ENCODE measurements at places on chromosomes 2 and 18.
A peak's percentile ranks its signal among the peaks of the same experiment; 100 is the strongest.

- DNase-seq, result no peak
Measured at GRCh38 chr18:47510831-47511230, 259.4 kb upstream of the SKOR2 start.

DNA sequence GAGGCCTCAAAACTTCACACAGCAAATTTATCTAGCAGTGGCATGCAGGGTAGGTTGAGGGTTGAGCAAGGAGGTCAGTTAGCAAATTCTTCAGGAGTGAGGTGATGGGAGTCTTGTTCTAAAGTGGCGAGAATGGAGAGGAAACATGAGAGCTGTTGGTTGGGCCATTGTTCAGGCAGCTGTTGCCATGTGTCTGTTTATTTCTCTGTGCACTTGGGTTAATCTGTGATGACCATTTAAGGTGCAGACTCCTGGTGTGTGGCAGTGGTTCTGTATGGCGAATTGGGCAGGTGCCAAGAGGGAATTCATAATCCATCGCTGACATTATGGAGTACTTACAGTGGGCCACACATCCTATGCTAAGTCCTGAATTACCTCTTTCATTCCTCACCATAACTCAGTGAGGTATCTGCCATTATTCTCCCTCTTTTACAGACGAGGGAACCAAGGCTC is 30.4 kb downstream of the TMEM178A start:
- DNase-seq, result peak; percentile 41

DNA sequence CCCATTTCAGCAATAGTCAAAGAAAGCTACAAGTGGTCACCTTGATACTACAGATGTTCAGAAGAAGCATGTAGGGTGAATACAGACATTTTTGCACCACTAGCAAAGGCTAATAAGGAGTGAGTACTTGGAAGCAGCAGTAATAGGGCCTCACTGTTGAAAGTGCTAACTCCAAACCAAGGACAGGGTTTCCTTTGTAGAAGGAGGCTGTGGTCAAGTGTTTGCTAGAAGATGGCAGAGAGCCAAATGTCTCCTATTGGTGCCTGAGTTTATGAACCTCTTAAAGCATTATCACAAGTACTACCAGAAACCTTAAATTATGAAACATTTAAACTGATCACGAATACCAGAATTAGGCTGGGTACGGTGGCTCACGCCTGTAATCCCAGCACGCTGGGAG is 308.1 kb downstream of the ZEB2 start:
- DNase-seq, result no peak

DNA sequence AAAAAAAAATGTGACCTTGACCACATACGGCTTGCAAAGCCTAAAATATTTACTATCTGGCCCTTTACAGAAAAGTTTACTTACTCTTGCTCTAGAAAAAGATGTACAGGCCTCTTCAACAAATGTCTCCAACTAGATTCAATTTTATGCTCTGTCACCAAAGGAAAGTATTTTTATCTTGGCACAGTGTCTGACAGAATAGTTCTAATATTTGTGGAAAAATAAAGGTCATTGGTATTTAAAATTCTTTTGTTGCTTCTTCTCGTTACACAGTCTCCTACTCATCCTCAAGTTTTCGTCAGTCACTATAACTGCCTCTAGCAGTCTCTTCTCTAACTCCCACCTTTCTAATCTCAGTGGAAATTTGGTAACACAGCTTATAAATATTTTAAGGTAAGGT is 1.4 kb downstream of the RBKS start:
- DNase-seq, result no peak

DNA sequence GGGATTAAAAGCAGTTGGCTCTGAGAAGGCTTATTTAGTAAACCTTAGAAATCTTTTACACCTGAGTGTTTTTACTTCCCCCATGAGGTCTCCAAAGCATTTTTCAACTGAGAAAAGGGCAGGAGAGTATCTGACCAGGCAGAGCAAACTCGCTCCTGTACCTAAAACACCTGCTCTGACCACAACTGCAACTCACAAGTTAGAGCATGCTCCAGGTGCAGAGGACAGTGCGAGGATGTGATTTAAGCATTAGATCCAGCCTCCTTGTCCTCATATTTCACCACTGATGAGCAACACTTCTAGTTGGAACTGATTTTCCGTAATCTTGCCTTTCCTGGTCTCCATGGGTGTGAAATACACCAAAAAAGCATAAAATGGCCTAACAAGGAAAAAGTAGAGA is 34.5 kb upstream of the TBC1D8 start:
- DNase-seq, result no peak

DNA sequence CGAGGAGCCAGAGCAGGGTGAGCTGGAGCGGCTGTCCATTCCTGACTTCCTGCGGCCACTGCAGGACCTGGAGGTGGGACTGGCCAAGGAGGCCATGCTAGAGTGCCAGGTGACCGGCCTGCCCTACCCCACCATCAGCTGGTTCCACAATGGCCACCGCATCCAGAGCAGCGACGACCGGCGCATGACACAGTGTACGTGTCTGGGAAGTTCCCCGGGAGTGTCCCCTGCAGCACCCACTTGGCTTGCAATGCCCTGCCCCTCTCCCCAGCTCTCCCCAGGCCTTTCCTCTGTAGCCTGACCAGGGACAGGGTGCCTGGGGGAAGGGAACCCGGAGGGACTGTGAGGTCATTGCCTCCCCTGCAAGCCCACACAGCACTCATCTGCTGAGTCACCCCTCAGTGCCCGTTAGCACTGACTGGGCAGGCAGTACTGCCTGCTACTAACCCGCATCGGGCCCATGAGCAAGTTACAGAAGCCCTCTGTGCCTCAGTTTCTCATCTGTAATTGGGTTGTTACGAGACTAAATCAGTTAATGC is 29.4 kb upstream of the GMPPA start:
- DNase-seq, result no peak

DNA sequence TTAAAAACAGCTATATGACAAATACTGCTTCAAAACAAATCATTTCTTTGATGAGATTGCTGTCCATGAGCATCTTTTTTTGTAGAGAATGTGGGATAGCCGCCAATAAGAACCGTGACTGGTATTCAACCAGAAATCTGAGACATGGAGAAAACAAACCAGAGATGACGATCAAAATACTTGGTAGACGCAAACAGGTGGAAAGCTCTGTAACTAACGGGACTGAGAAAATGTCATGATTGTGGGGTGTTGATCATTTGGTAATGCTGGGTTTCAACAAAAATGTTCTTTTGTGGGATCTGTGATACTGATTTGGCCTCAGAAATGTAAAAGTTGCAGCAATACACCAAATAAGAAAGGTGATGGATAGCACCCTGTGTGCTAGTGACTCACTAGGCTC is 364.8 kb downstream of the NYAP2 start:
- DNase-seq, result no peak

DNA sequence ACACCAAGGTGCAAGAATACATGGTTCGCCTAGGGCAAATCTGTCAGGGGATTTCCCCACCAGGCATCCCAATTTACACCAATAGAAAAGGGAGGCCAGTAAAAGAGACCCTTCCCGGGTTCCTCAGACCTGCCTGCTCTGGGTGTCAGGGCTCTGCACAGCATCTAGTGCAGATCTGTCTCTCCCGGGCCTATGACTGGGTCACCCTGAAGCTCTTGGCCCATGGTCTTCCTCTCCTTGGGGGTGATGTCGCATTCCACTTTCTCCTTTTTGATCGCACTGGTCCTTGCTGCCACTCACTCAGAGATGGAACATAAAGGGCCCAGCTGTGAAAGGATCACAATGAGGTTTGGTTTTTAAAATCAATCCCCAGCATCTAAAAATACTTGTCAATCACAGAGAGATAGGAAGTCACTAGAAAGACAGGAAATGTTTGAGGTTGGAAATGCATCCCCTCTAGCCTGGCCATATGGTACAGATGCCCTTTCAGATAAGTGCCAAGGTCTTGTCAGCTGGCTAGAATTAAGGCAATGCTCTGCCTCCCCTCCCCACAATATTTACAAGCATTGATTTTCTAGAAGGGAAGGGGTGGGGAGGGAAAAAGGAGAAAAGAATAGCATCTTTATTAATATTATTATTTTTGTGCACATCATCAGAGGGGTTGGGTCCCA is 34.9 kb upstream of the AFTPH start:
- no peak for DNase-seq

DNA sequence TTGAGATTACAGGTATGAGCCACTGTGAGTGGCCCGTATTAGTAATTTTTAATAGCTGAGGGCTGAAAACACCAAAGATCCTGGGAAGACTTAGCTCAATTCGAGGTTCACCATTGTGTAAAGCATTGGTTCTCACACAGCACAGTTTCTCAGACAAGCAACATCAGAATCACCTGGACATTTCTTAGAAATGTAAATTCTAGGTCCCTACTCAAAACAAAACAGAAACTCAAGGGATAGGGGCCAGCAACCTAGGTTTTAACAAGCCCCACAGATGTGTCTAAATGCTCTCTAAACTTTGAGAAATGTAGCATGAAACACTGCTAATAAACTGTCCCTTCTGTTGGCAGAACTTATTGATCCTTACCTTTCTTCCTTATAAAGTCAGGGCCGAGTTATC is 681.2 kb downstream of the RNF144A start:
- no peak for DNase-seq

GRCh38 chr2:241047253-241048010 is 49.0 kb downstream of the SNED1 start:
- no peak for DNase-seq

DNA sequence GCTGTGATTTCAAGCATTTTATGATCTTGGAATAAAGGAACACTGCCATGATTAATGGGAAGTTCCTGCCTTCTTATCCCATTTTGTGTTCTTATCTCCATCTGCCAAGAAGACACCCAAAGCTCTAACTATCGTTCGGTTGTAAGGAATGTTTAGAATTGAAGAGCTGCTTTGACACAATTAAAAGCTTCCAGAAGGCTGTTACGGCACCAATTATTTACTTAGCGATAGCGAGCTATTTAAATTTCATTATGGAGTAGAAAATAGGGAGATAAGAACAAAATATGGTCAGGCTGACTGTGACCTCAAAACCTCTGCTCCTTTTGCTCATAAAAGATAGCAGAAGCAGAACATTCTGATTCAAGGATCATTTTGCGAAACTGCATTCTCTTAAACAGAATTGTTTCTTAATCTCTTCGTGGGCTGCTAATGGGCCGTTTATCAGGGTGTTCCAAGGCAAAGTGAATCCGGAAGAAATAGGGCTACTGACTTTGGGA is 101.6 kb downstream of the SLC4A3 start:
- DNase-seq, result no peak

DNA sequence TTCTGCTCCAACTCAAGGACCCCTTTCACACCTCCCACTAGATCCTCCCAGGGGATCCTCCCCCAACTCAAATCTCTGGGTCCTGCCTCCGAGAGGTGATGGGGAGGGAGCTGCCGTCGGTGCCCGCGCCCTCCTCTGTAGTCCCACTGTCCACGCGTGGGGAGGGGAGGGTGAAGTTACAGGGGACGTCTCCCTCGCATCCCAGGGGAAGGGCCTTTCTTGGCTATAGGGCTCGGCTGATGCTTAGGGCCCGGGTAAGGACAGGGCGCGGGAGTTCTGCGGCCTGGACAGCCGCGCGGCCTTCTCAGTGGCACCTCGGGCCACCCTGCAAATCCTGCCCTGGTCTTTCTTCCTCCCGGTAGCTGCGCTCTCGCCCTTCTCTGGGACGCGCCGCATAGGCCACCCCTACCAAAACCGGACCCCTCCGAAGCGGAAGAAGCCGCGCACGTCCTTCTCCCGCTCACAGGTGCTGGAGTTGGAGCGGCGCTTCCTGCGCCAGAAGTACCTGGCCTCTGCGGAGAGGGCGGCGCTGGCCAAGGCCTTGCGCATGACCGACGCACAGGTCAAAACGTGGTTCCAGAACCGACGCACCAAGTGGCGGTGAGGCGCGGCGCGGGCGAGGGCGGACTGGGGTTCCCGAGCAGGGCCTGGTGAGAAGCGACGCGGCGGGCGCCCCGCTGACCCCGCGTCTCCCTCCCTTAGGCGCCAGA is 1.2 kb downstream of the TLX2 start:
- no peak for DNase-seq

- DNase-seq, result no peak
Measured at GRCh38 chr2:181602017-181602416, 54.9 kb downstream of the CERKL start.

GRCh38 chr18:9876867-9877654 is 8.7 kb upstream of the TXNDC2 start:
- no peak for DNase-seq

- no peak for DNase-seq
Measured at GRCh38 chr2:200469708-200470211, 40.1 kb downstream of the KCTD18 start.

DNA sequence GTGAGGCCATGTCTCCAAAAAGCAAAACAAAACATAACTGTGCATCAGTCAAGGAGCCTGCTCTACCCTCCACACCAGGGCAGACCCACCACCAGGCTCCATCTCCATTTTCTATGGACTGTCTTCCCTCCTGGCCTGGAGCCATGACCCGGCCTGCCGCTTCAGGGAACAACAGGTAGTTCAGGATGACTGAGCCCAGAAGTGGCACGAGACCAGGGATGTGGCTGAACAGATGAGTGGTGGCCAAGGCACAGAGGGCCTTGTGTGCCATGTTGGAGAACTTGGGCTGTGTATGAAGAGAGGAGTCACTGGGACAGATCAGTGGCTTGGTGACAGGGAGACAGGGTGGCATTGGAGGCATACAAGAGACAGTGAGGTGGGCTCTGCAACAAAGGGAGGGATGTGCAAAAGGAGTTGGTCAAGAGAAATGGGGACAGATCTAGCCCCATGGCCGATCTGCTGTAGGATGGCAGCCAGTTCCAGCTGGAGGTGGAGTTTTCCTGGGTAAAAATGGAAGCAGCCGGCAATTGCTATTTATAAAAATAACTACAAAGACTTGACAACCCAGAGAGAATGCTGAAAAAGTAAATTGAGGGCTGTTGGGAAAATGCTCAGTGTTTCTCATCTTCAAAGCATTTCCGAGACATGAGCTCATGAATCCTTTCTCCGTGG is 35.0 kb downstream of the TMEM177 start:
- DNase-seq, result no peak

- no peak for DNase-seq
Measured at GRCh38 chr2:189267925-189268579, 88.5 kb upstream of the COL5A2 start.

GRCh38 chr2:178536037-178536436 is 55.8 kb downstream of the PLEKHA3 start:
- no peak for DNase-seq

DNA sequence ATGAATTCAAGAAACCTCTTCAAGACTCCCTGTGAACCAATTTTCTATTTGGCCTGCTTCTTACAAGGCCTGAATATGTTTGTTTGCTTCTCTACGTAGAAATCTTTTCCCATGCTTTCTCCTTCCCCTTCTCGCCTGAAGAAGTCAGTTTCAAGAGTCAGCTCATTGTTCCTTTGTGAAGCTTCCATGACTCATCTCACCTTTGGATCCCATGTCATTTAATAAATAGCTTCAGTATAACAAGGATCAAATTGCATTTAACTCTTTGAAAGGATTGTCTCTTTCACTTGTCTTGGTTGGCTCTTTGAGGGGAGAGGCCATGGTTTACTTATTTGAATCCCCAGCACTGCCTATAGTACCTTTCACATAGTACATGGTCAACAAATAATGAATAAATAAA is 28.4 kb downstream of the CPS1 start:
- no peak for DNase-seq

Measured in left renal cortex interstitium (tissue), 4 donors.